ENCODE measurements at places on chromosomes 11 and 22.
A peak's percentile ranks its signal among the peaks of the same experiment; 100 is the strongest.

DNA sequence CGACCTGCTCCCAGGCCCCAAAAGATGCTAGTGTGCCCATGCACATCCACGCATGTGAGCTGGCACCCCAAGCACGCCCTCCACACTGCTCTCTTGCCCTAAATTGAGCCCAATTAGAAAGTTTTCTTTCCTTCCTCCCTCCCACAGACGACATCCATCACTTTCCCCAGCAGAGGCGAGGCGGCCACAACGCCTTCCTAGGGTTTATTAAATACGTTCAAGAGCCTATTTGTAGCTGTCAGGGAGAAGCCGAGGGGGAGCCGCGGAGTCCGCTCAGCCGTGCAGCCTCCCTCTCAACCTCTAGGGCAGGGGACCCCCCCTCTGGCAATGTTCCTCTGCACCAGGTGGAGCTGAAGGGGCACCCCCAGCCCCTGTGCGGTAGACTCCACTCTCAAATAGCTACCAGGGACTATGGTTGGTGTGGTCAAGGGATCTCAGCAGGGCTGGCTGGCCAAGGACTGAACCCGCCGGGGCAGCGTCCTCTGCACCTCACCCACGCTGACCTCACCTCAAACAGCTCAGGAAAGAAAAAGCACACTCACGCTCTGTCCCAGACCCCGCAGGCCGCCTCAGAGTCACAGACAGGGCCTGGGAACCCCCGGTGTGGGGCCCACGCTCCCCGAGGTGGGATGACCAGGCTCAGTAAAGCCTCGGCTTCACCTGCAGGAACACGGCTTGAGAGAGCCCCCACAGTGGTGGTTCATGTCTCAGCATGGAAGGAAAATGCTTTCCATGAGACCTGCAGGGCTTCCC is 152.4 kb downstream of the DSCAML1 start:
- no peak for DNase-seq

GRCh38 chr11:19164230-19164855 is 37.4 kb downstream of the CSRP3 start:
- no peak for DNase-seq

GRCh38 chr22:28015676-28016601 is 96.9 kb upstream of the PITPNB start:
- DNase-seq = no peak

DNA sequence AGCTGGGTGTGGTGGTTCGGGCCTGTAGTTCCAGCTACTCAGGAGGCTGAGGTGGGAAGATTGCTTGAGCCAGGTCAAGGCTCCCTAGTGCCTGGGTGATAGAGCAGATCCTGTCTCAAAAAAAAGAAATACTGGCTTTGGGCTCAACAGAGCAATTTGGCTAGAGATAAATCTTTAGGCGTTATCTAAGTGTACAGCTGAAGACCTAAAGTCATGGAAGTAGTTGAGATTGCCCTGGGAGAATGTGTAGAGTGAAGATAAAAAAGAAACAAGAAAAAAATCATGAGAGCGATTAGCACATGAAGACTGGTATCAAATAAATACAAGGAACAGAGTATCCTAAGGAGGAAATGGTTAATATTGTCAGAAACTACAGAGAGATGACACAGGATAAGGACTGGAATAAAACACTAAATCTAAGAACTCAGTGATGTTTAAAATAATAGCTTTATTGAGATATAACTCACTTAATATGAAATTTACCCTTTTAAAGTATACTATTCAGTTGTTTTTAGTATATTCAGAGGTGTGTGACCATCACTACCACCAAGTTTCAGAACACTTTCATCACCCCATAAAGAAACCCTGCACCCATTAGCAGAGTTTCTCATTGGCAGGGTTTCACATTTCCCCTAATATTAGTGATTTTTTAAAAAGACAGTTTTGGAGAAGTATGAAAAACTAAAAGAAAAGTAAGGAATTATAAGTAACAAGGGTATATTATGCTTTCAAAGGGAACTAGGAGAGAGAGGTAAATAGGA is 20.7 kb downstream of the PIK3C2A start:
- no peak for DNase-seq

DNA sequence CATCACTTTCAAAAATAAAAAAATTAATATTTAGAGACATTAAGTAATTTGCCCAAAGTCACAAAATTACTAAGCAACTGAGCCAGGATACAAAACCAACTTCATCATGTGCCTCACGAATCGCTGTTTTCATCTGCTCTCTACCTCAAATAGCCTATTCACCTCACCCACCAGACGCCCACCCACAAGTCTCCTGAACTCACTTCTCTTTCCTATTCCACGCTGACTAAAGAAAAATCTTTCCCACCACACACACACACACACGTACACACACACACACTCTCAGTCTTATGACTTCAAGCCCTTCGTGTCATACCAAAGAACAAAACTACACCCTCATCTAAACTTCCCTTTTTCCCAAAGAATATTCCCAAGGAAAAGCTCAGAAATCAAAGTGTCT is 2.2 kb downstream of the OR8B12 start:
- no peak for DNase-seq

DNA sequence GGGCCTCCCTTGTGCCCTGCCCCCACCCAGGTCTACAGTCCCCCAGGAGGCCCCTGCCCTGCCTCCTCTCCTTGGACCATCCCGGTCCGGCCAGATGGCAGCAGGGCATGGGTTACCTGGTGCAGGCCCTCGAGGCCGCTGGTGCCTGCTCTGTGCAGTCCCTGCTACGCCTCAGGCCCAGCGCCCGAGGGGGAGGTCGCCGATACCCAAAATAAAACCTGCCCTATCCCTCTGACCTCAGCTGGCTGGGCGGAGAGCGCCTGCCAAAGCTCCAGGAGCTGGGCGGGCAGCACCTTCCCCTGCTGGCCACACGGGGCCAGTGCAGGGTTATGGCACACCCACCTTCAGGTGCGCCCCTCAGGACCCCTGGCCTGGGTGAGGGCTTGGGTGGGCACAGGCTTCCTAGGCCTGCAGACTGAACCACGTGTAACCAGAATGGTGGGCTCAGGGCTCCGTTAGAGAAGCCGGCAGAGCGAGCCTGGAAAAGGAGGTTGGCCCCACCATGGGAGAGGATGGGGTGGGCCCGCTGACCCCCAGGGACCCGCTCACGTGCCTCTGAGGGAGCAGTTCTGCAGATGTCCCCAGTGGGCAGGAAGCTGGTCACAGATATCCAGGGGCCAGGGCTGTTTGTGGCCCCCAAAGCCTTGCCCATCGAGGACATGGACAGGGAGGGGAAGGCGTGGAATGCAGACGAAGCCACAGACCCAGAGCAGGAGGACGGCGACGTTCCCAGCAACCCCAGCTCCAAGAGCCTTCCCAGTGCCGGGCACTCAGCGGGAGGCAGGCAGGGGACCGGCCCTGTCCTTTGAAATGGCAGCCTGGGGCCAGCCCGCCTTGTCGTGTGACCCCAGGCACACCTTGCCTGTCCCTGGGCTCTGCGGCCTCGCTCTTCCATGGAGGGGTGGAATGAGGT is 1.7 kb upstream of the TNNT3 start:
- DNase-seq = no peak

DNA sequence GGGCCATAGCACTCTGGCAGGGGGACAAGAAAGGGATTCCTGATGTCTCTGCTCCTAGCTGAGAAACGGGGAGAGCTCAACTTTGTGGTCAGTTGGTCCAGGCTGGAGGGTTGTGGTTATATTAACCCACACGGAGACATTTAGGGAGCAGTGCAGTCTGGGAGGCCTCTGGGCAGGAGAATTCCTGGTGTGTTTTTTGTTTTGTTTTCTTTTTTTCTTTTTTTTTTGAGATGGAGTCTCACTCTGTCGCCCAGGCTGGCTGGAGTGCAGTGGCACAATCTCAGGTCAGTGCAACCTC is 88.0 kb upstream of the SHISAL1 start:
- no peak for DNase-seq

DNA sequence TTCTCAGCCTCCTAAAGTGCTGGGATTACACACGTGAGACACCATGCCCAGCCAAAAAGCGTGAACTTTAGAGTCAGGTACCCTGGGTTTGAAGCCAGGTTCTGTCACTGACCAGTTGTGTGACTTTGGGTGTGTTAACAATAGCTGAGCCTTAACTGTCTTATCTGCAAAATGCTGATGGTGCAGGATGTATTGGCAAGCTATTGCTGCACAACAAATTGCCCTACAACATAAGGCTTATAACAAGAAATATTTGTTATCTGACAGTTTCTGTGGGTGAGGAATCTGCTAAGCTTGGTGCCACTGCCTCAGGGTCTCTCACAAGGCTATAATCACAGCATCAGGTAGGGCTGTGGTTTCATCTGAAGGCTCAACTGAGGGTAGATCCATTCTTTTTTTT is 21.9 kb downstream of the SYNGR1 start:
- no peak for DNase-seq

DNA sequence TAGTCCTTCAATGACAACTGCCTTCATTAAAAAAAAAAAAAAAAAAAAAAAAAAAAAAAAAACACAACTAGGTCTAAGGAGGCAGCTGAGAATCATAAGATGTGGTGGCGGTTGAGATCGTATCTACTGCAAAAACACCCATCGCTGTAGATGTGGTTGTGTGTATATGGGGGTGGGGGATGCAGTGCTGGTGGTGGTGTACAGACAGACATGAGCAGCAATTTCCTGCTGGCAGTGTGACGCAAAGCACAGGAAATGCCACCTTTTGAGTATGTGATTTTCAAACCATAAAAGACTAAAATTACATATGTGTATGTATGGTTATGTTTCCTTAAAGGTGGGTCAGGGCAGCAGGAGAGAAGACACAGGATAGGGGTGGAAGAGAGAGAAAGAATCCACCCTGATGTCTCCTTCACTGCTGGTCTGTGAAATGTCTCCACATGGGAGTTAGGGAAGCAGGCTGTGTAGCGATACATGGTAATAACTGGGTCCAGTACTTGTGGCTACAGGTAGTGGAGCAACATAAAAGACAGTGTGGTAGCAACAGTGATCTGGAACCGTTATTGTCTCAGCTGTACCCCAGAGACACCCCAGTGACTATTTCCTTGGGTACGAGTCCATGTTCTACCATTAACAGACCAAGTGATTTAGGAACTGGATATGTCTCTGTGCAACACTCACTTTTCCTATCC is 57.9 kb downstream of the SYTL2 start:
- DNase-seq = no peak

- no peak for DNase-seq
Measured at GRCh38 chr11:100851147-100851546, 164.1 kb downstream of the ARHGAP42 start.

- peak; percentile 3 for DNase-seq
Measured at GRCh38 chr11:112961751-112962578, 745 bp downstream of the NCAM1 start.

GRCh38 chr11:68900835-68901381 is 2.7 kb downstream of the MRPL21 start:
- no peak for DNase-seq

- DNase-seq = no peak
Measured at GRCh38 chr11:116432301-116432700, 340.5 kb downstream of the BUD13 start.

DNA sequence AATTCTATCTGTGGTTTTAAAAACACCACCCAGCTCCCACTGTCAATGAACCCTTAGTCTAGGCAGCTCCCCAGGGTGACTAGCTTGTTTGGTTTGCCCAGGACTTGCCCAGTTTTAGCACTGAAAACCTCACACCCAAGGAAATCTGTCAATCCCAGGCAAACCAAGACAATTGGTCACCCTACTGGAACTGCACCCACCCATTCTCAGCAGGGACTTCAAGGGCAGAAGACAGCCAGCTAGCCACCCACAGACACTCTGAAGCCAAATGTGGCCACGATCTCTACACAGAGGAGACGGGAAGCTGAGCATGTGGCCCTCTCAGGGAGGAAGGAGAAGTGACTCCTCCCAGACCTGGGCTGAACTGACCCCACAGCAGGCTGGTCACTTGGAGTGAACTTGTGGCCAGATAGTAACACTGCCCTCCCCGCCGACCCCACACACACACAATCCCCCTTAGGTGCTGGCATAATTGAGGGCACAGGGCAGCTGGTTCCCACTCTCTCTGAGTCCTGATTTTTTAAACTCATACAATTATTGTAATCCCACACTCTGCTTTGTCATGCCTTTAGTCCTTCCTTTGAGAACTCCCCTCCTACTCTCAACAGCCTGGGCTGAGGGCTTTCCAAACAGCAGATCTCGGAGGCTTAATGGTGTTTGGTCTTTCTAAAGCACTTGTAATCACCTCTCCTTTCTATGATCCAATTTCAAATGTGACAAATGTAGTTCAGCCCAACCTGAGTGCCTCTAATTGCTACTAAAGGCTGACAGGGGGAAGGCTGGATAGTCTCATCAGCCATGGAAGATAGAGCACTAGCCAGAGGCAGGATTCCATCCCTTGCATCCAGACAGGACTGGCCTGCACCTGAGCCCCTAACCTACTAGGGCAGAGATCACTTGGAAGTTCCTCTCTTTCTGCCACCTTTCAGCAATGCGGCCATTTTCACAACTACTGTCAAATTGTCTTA is 74.7 kb upstream of the DRD2 start:
- DNase-seq = no peak

GRCh38 chr11:134119094-134119493 is 50.2 kb downstream of the JAM3 start:
- DNase-seq = no peak

DNA sequence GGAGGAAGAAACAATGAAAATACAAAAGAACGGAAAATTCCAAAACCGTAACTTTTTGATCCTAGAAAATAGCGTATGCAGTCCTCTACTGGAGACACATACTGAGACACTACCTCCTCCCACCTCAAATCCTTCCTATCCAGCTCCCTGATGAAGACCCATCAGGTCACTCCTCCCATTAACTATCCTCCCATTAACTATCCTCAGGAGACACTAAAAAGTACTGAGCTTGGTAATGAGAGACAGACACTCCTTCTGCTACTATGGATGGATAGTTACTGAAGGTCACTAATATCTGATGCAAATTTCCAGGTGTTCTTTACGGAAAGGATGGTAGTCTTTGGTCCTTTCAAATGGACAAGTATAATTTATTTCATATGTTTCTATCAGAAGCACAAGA is 237.5 kb upstream of the BLID start:
- DNase-seq = no peak

- DNase-seq = no peak
Measured at GRCh38 chr11:122671400-122671891, 15.9 kb downstream of the UBASH3B start.

DNA sequence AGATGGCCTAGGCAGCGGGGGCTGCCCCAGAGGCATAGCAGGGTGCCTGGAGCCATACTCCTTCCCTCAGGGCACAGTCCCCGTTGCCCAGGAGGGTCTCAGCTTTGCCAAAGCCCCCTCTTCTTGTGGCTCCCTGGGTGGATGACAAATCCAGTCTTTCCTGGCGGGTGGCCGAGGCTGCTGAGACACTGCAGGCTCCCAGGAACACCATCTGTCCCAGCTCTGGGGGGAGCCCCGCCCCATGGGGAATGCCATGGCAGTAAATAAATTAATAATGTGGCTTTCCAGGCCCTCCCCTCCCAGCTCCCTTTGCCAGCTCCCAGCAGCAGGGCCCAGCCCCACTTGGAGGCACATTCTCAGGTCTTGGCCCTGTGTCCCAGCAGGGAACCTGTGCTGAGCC is 45.0 kb downstream of the PDE2A start:
- DNase-seq = no peak

Measured in HTR-8/SVneo (cell line).